ENCODE measurements at places on chromosomes 2 and 18.

- DNase-seq = no peak
These were observed 152.8 kb upstream of the ACAA2 start for GRCh38 chr18:49966090-49966489.

DNA sequence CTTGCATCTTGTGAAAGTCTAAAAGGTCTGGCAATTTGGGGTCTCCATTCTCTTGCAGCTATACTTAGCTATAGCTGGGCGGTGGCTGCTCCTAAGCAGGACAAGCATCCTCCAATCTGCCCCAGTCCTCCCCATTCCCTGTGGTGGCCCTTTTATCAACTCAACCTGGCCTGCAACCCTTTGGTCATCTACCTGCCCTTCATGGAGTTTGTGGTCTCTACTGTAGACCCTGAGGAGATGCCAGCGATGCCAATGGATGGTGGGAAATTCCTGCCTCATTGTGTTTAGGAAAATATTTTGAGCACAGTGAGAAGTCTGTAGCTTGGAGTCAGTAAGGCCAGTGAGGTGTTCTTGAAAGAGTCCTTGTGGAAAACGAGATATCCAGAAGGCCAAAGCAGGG, 143.4 kb downstream of the CAPN13 start:
- DNase-seq = no peak

- no peak for DNase-seq
These were observed 149.4 kb downstream of the TNS1 start for GRCh38 chr2:217853301-217853881.

DNA sequence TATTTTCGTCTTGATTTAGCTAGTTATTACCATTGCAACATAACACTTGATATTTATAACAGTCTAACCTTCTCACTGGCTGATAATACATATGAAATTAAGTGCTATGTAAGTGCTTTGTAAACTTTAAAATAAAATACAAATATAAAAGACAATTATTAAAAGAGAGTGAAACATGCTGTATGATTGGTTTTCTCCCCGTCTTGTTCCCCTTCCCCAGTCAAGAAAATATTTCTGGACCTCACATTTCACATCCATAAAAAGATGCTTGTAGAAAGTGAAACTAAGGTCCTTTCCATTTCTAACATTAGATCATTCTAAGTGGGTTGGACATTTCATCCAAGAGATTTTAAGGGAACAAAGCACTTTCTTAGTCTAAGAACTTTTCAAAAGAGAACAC, 310.2 kb upstream of the LRATD1 start:
- DNase-seq = no peak

- DNase-seq = peak; percentile 37
These were observed 27.5 kb downstream of the SIX2 start for GRCh38 chr2:44981714-44982108.

- DNase-seq = no peak
These were observed 55.2 kb upstream of the MAPRE2 start for GRCh38 chr18:34985963-34986362.

GRCh38 chr2:172137109-172137508, 34.4 kb upstream of the DLX2 start:
- no peak for DNase-seq

DNA sequence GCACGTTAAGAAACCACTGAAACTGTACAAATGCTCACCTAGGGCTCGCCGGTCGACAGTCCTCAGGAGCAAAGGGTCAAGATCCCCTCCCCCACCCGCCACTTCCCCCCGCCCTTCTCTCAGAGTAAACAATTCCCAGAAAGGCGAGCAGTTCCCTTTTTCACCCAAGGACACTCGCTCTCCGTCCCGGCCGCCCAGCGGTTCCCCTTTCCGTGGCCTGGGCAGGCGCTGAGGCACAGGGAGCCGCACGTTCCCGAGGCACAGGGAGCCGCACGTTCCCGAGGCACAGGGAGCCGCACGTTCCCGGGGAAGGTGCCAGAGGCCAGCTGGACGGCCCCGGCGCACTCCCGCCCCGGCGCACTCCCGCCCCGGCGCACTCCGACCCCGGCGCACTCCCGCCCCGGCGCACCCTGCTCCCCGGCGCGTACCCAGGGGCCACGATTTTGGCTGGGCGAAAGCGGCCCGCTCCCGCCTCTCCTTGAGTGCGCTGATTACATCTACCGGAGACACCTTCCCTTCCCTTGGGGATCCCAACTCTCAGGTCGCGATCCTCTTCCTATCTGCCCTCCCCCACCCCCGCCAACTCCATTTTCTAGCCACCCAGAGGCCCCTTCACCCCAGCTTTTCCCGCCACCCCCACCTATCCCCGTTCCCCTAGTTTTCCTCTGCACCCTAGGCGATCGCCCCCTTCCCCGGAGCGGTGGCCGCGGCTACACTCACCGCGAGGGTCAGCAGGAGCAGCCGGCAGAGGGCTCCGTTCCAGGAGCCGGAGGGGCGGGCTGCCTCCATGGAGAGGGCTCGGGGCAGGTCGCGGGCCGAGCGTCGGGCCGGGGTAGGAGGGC, 817 bp downstream of the DSC2 start:
- DNase-seq = peak; percentile 31

GRCh38 chr2:18987592-18988073, 370.8 kb downstream of the OSR1 start:
- peak; percentile 4 for DNase-seq

- DNase-seq = no peak
These were observed 429.0 kb downstream of the SUCLG1 start for GRCh38 chr2:84029903-84030575.

GRCh38 chr18:34120294-34120693, 104.4 kb downstream of the NOL4 start:
- DNase-seq = no peak

- DNase-seq = no peak
These were observed 36.6 kb downstream of the SCTR start for GRCh38 chr2:119487434-119488244.

GRCh38 chr18:51668101-51668500, 470.6 kb upstream of the MEX3C start:
- peak; percentile 32 for DNase-seq

DNA sequence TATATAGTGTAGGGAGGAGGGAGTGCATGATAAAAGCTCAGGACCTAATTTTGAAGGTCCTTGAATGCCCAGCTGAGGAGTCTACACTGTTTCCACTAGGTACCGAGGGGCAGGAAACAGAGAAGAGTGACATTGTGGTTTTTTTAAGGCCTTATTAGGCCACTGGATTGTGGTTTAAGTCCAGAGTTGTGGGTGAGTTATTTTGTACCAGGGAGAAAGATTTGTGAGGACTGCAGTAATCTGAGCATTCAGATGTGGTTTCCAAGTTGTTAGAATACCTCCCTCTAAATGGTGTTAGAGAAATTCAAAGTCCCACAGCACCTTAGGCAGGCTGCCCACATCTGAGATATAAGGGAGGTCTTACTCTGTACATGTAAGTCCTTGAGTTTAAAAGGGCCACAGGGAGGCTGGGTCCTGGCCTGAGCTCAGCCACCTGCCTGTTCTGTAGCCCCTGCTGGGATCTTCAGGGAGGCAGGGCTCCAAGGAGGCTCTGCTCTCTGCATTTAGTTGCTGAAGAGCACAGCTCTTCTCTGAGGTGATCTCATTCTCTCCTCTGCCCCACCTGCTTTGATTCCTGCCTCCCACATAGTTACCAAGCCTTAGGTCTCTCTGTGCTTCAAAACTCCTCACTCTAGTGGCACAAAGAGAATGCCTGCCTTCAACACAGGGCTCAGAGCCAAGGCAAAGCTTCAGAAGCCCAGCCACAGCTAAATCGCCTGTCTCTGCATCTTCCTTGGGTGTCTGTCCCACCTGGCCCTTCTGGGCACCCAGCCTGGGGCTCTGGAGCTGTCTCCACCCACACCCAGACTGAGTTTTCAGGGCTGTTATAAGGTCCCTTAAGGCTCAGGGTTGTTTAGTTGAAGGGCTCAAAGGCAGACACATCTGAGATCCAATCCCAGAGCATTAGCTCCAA, 88.1 kb downstream of the VSNL1 start:
- DNase-seq = peak; percentile 40

GRCh38 chr2:203586696-203587095, 51.6 kb upstream of the RAPH1 start:
- DNase-seq = no peak

DNA sequence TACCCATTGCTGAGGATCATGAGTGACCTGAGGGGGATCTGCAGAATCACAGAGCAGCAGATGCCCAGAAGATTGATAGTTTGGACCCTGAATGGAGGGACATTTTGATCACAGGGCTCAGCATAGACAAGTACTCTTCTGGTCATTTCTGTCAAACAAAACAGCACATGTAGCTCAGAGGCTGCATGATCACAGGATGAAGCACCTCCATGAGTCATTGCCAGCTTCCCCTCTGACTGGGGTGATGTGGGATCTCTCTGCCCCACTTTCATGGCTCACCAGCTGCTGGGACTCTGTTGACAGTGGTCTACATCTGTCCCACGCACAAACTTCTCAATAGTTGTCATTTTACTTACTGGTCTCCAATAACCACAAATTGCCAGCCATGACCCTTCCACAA, 264.1 kb downstream of the RPIA start:
- DNase-seq = no peak

DNA sequence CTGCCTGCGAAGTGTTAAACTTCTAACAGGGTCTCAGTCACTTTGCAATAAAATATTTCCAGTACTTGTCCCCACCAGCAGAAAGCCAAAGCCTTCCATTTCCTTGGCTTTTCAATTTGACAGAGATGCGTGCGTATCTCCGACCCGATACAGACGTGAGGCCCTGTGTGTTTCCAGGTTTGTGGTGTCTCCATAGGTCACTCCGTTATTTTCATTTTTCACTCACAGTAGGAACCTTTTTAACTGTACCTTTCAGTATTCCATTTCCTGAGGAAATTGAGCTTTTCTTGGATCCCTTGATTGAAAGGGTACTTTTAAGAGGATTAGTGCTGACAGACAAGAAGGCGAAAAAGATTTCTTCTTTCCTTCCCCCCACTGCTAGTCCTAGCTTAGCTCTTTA, 116.3 kb upstream of the TTN start:
- no peak for DNase-seq

- no peak for DNase-seq
These were observed 34.1 kb downstream of the RAPH1 start for GRCh38 chr2:203500951-203501350.
